ENCODE measurements at places on chromosomes 11 and 22. TPM values are rescaled to one million over a fixed set of nuclear protein-coding genes. Genes with fewer than 3 reads are reported as not detected.

DNA sequence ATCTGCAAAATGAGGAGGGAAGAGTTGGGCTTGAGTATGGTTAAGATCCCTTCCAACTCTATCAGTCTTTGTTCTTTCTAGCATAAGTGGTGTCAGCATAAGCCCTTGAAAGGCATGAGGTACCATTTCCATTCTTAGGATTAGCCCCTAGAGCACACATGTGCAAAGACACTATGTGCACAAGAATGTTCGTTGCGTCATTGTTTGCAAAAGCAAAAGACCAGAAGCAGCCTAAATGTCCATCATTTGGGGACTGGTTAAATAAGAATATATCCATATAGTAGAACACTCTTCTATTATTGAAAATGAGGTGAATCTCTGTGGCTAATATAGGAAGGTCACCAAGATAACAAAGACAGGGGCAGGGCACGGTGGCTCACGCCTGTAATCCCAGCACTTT is 10.0 kb upstream of the KCTD14 start:
- DNase-seq, result no peak

- no peak for DNase-seq
These were observed 17.0 kb downstream of the EXPH5 start for GRCh38 chr11:108576523-108576922.

DNA sequence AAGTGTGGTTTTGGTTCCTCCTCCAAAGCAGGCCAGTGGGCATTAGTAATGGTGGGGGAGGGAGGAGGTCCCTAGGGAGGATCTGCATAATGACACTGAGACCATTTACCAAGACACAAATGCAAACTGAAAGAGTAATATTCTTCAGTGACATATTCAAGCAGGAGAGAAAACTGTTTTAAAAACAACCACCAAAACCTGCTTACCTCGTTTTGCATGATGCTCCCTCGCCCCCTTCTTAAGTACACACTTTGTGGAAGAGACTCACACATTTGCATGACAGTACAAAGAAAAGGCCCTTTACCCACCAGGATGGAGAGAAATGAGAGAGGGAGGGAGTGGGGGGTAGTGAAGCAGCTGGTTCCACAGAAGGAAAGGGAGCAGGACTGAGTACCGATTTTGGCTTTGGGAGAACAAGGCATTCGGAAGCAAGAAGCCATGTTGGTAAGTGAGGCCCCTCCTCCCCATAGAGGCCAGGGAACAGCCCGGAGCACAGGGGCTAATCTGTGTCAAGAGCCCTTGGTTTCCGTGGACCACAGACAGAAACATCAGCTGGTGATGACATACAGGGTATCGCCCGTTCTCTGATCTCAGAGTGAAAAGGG is 13.0 kb upstream of the OPCML start:
- DNase-seq, result no peak

- DNase-seq, result peak; percentile 82
These were observed 4.2 kb downstream of the SLC25A1 start for GRCh38 chr22:19174106-19175025.

DNA sequence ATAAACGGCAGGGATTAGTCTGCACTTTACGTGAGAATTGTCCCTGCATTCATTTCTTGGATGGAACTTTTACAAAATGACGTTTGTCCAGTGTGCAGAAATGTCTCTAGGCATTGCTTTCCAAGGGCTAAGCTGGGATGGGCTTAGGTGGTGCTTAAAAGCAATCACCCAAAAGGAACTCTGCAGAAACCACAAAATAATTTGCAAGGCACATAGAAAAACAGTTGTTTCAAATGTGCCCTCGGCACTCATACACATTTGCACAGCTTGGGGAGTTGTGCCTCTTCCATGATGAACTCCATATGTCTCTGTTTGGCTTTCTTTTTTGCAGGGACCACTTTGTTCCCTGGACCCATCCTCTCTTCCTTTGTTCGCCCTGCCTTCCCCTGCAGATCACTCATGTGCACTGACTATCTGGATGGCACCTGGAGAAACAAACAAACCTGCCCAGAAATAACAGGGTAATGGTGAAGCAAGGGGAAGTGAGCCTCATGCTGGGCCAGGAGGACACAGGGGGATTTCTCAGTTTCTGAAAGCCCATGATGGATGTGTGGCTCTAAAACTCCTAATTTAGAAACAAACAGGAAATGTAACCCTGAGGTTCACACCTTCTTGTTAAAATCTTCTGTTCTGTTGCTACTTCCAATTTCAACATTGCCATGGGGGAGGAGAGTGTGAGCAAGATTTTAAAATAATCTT is 150.2 kb downstream of the SNX19 start:
- no peak for DNase-seq

DNA sequence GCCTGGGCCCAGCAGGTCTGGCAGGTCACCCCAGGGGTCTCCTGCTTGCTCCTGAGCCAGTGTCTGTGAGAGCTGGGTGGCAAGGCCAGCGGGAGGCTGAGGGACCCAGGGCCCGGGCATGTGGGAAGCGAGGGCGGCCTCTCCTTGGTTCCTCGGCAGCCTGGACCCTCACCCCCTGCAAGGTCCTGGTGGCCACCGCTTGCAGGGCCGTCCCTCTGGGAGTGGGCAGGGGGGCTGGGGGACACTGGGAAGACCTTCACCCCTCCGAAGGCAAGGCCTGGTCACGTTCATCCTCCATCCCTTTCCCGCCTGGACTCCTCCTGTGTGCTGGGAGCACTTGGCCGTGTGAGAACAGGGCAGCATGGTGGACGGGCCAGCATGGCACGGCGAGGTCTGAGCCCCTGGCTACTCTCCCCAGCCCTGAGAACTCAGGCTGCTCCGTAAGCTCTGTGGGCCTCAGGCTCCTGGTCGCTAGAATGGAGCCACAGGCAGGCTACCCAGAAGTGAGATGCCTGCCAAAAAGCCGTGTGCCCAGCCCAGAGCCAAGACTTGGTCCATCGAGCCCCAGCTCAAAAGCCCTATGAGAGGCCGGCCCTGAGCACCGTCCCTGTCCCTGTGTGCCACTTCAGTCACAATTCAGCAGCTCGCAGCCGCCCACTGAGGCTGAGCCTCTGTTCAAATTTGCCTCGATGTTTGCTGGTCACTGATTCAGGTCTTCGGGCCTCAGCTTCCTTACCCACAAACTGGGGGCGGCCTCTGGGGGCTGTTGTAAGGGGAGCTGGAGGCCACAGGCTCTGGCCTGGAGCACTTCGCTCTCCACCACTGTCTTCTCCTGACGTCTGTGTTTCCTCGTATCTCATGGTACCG is 45.0 kb downstream of the IGLL1 start:
- DNase-seq, result no peak

GRCh38 chr22:35335936-35336781 is 36.5 kb downstream of the TOM1 start:
- DNase-seq, result no peak

DNA sequence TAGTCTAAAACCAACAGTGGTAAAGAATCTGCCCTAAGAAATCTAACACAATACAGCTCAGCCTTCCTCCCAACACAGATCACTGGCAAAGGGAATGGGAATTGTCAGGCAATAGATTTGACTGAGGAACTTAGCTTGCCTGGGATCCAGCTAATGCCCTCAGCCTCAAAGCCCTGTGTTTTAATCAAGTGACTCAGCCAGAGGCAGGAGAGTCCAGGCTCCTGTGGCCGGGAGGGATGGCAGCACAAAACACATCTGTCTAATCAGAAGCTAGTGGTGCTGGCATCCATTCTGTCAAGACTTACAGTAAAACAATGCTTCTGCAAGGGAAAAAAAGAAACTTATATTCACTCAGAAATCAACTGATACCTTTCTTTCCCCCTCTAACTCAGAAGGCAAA is 5.6 kb downstream of the SYTL2 start:
- peak; percentile 41 for DNase-seq

DNA sequence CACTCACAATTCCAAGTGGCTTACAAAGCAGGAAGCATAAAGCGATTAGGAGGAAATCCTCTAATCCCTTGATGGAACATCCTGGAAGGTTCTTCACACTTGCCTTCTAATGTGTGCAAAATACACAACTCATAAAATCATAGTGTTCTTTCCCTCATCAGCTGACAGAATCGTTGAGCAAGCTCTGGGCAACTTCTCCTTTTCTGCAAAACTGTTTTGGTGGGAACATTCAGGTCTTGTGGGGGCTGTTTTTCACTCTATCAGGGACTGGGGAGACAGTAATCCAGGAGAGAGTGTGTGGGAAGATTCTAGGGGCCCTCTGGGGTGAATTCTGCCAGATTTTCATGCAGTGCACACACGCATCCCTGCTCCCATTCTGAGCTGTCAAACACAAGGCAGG is 53.2 kb downstream of the IRAG1 start:
- no peak for DNase-seq

GRCh38 chr11:124943254-124943616 is 7.4 kb upstream of the HEPACAM start:
- DNase-seq, result no peak

- no peak for DNase-seq
These were observed 46.5 kb downstream of the FCHSD2 start for GRCh38 chr11:73095613-73096012.

DNA sequence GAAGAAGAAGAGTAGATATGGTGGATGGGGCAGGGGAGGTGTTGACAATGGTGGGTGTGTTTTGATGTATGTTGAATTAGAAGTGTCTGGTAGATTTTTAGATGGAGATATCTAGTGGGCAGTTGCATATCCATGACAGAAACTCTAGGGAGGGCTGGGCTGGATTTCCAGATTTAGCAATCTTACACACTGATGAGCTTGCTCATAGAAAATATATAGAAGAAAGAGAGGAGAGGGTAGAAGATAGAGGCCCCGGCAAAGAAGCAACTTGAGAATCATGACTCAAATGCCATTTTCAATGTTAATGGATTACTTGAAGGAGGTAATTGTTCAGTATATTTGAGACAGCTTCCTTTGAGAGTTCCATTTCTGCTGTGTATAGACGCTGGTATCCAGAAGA is 8.2 kb downstream of the REXO2 start:
- peak; percentile 45 for DNase-seq

- DNase-seq, result no peak
These were observed 25.3 kb upstream of the KRTAP5-6 start for GRCh38 chr11:1671658-1672057.

GRCh38 chr11:126924376-126925040 is 76.1 kb downstream of the KIRREL3 start:
- DNase-seq, result no peak

GRCh38 chr22:32880505-32880892 is 79.0 kb downstream of the TIMP3 start:
- DNase-seq, result no peak

- DNase-seq, result no peak
These were observed 579 bp upstream of the SLC5A4 start for GRCh38 chr22:32255726-32256125.

GRCh38 chr11:128910576-128910975 is 19.4 kb downstream of the KCNJ5 start:
- no peak for DNase-seq

GRCh38 chr11:32729976-32730375 is 64.5 kb downstream of the CCDC73 start:
- DNase-seq, result no peak

- peak; percentile 21 for DNase-seq
These were observed 105.4 kb downstream of the MIAT start for GRCh38 chr22:26762503-26763472.

DNA sequence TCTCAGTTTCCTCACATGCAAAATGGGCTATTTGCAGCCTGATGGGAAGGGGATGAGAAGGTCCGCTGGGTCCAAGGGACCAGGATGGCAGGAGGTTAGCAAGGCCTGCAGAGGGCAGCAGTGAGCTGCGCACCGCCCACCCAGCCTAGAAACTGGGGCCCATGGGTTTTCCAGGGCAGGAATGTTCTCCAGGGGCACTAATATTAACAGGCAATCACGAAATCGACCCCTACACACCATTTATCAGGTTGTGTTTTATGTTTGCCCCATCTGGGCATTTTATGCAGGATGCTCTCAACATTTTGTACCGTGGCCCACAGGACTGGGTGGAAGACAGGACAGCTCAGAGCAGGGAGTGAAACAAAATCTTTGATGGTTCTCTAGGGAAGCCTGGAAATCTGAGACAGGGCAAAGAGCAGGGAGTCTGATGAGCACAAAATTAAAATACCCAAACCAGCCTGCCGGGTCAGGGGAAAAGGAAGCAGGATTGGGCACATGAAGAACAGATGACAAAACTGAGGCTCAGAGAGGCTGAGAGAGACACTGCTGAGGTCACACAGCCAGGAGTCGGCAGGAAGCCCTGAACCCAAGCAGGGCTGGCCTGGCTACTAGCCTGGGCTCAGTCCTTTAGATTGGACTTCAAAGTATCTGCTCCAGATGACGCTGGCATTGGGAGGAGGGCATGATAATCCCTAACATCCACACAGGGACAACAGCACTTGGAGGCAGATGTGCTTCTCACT is 1.6 kb upstream of the BCR start:
- DNase-seq, result peak; percentile 66

GRCh38 chr22:16819249-16819648 is 6.0 kb downstream of the XKR3 start:
- DNase-seq, result peak; percentile 17

DNA sequence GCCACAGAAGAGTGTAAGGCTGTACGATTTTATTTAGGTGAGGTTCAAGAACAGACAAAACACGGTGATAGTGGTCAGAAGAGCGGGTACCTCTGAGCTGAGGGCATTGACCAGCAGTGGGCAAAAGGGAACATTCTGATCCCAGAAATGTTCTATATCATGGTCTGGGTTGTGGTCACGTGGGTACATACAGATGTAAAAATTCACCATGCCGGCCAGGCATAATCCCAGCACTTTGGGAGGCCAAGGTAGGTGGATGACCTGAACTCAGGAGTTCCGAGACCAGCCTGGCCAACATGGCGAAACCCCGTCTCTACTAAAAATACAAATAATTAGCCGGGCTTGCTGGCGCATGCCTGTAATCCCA is 31.1 kb upstream of the GCAT start:
- no peak for DNase-seq

- DNase-seq, result no peak
These were observed 4.9 kb downstream of the CRYAB start for GRCh38 chr11:111906680-111907079.

GRCh38 chr11:46345881-46346484 is 1.3 kb upstream of the DGKZ start:
- DNase-seq, result no peak

GRCh38 chr11:101158119-101158518 is 28.5 kb upstream of the PGR start:
- no peak for DNase-seq

- no peak for DNase-seq
These were observed 36.1 kb downstream of the RELT start for GRCh38 chr11:73412308-73412707.

- no peak for DNase-seq
These were observed 60.7 kb upstream of the MPEG1 start for GRCh38 chr11:59273373-59273841.

C11orf42 gene
- not detected for total RNA-seq

MAPK12 gene
- 28.0 TPM for total RNA-seq

OR51B4 gene
- total RNA-seq, result not detected

LMO1 gene
- total RNA-seq, result not detected

KCNQ1 gene
- total RNA-seq, result not detected

CRYBA4 gene
- not detected for total RNA-seq

AP1B1 gene
- total RNA-seq, result 46.3 TPM

SYT7 gene
- total RNA-seq, result 7.0 TPM

RAB38 gene
- 1.2 TPM for total RNA-seq
